ENCODE measurements at places on chromosomes 1 and 21. TPM values are rescaled to one million over a fixed set of nuclear protein-coding genes. Genes with fewer than 3 reads are reported as not detected.

- no peak for DNase-seq
Observed at GRCh38 chr21:29914326-29914725, 25.5 kb downstream of the GRIK1 start.

DNA sequence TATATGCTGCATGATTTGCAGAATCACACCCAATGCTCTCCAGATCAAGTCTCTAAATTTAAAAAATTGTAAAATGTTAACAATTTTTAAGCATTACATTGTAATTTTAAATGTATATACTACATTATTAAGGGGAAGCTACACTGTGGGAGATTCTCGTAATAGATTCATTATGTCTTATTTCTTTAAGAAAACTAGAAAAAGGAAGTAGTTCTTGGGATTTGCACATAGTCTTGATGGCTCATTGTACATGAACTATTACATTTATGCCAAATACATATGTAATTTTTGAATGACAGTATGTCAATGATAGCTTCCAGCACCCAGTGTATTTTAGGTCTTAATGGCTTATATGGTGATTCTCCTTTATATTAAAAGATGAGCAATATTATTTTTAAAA lies 250.3 kb downstream of the PTPRC start:
- no peak for DNase-seq

- DNase-seq, result no peak
Observed at GRCh38 chr1:169762699-169763098, 28.8 kb upstream of the SELE start.

Gene CYP4A22
- total RNA-seq, result not detected

Gene ADCY10
- not detected for total RNA-seq

DNA sequence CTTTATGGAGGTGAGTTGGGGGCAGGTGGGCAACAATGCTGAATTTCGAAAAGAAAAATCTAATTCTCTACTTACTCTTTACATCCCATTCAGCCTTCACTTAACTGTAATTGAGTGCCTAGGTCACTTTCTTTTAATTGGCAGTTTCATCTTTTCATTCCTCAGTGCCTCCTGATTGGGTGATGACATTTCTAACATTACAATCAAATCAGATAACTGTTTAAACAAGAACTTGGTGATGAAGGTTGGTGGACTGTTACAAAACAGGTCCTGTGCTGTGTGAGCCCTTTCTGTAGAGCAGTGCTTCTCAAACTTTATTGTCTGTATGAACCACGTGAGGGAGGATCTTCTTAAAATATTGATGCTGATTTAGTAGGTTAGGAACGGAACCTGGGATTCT lies 40.1 kb upstream of the KCNQ4 start:
- no peak for DNase-seq

Gene HTR6
- total RNA-seq, result not detected

DNA sequence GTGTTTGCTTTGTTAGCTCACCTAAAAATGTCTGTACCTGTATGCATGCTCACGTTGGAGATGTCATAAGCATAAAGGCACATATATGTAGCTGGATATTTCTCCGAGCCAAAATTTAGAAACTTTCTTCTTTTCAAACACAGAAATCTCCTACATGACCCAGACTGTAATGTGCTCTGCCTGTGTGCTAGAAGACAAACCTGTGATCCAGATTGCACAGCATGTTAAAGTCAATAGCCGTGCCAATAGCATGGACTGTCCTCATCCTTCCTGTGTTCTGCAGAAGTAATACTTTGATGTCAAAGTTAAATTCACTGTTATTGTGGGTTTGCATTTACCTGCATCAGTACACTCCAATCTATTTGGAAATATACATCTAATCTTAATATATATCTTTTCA lies 346.2 kb upstream of the ZRANB2 start:
- DNase-seq, result no peak
